ENCODE measurements at places on chromosomes 4 and X.

- DNase-seq = no peak
These were observed 47.0 kb downstream of the FAT1 start for GRCh38 chr4:186676531-186677161.

DNA sequence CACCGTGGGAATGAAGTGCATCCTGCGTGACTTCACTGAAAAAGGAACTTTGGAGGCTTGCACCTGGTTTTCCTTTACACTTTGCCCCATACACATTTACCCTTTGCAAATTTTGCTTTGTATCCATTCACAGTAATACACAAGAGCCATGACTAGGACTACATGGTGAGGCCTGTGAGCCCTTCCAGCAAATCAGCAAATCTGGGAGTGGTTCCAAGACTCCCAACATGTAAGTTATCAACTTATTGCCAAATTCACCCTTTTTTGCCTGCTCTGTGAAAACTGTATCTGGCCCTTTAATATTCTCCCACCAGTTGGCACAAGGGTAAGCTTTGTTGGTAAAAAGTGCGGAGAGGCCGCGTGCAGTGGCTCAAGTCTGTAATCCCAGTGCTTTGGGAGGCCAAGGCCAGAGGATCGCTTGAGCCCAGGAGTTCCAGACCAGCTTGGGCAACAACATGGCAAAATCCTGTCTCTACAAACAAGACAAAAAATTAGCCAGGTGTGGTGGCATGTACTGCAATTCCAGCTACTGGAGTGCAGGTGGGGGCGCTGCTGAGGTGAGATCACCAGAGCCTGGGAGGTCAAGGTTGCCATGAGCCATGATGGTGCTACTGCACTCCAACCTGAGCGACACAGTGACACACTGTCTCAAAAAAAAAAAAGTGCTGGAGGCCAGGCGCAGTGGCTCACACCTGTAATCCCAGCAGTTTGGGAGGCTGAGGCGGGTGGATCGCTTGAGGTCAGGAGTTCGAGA is 5.0 kb downstream of the PRMT9 start:
- DNase-seq = no peak

DNA sequence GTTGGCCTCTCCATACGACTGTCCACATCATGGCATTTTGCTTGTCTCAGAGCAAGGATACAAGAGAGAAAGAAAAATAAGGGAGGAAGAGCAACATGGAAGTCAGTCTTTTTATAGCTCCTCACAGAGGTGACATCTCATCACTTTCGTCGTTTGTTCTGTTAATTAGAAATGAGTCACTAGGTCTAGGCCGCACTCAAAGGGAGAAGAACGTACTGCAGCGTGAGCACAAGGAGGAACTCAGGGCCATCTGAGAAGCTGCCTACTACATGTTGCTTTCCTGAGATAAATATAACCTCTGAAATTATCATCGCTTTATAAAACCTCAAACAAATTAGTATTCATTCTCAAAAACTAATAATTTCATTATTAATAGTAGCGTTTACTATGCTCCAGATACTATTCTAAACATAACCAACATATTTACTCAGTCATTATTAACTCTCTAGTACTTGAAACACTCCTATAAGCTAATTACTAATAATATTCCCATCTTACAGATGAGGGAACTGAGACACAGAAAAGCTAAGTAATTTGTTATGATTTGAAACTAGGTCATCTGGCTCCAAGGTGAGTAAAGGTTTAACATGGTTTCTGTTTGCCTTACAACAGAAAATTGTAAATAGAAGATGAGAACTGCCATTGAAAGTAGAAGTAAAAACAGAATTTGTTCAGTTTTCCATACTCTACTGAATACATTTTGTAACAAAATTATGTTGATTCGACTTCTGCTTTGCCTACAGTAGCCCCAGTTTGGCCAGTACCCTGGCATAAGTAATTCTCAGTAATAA is 213.2 kb upstream of the UGT8 start:
- DNase-seq = no peak

- DNase-seq = no peak
These were observed 7.9 kb upstream of the SH3RF1 start for GRCh38 chr4:169278624-169279023.

DNA sequence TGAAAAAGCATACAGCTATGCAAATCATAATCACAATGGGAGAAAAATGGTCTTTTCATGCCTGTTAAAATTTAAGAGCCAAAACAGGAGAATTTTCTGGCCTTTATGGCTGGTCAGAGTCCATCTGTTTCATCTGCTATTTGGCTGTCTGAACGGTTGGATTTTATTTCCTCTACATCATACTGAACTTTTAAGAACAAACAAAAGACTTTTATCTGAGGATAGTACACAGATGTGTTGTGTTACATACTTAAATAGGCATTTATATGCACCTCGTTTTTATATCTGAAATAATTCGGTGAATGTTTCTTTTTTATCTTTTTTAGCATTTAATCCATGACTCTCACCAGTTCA is 18.0 kb upstream of the WWC2 start:
- DNase-seq = no peak

GRCh38 chr4:1403177-1403583 is 3.1 kb downstream of the NKX1-1 start:
- no peak for DNase-seq

Measured in T-helper 2 cell (primary cell).